ENCODE measurements at places on chromosomes 2 and 18.

DNA sequence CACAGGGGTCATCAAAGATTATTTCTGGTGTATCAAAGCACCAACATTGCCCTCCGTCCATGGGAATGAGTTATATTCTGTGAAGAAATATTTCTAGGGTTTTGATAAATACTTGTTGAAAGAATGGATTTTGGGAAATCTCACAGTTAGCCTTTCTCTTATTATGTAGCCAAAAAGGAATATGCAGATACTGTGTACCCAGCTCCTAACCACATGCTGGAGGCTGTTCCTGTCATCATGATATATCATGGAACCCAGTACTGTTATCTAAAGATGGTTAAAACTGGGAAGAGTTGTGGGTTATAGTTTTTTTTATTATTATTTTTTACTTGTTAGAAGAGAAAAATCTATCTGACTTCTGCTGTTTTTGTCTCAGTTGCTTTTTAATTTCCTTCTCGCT, 82.8 kb downstream of the POLE4 start:
- no peak for DNase-seq

DNA sequence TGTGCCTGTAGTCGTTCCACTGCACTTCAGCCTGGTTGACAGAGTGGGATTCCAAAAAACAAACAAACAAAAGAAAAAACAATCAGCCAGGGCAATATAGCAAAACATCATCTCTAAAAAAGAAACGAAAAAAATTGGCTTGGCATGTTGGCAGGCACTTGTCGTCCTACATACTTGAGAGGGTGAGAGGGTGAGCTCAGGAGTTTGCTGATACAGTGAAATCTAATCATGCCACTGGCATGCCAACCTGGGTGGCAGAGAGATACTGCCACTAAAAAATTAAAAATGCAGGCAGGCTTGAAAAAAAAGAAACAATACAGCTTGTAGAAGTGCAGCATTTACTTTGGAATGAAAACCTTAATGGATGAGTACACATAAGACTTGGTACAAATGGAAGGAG, 282.9 kb upstream of the RGPD4 start:
- no peak for DNase-seq

DNA sequence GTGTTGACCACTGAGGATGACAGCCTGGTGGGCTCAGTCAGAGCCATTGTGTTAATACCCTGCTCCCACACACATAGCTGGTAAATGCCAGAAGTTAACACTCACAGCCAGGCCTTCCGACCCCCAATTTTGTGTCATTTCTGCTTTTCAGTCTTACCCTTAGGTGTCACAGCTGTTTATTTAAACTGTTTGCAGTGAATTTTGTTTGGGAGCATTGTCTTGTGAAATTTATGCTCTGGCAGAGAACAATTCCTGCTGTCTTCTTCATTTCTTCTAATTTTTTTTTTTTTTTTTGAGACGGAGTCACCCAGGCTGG, 8.2 kb downstream of the LPIN1 start:
- DNase-seq = no peak

DNA sequence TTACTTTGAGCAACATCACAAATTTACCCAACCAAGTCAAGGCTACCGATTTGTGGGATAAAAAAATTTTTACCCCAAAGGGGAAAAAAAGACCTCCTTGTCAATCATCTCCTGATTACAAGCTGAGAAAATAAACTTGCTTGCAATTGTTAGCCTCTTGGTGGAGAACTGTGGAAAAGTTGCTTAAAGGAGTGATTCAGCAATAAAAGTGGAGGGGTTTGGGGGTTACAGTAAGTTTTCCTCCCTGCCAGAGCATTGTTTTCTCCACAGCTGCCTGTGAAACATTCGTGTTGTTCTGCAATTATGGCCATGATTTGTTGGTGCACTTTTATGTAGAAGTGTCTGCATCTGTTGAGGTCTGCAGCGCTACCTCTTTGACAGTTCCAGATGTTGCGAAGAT, 82.6 kb downstream of the EN1 start:
- no peak for DNase-seq

- DNase-seq = no peak
These were observed 1043.9 kb upstream of the POU3F3 start for GRCh38 chr2:103809941-103810441.

GRCh38 chr2:240585101-240585500, 1.4 kb upstream of the CAPN10 start:
- DNase-seq = no peak

DNA sequence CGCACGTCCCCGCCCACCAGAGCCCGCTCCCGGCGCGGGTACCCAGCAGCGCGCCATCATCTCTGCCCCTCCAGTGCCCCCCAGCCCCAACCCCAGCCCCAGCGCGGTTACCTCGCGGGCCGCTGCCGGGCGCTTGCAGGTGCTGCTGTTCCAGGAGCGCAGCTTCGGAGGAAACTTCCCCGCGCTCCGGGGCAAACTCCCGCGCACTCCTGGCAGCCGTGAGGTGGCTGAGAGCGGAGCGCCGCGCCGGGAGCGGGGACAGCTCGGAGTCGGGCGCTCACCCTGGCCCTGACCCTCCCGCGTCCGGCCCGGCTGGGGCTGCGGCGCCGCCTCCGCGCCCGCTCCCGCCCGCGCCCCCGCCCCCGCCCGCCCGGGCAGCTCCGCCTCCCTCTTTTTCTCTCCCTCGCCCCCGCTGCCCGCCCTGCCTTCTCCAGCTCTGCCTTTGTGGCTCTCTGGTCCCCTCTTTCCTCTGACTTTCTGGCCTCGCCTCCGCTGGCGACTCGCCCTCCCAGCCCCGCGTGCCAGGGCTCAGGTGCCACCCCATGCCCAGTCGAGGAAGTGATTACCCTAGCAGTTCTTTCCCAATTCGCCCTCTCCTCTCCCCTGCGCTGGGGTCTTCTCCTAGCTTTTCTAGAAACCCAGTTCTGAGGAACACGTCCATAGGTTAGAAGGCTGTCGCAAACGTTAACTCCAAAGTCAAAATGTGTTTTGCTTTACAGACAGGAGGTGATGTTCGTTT, at the start of gene CHST9:
Gene CHST9, minus strand, starts transcription at position 284 of the 739 bp plus-strand sequence. CDS start 42,499 bp downstream, outside the sequence.
- DNase-seq = peak; percentile 6

DNA sequence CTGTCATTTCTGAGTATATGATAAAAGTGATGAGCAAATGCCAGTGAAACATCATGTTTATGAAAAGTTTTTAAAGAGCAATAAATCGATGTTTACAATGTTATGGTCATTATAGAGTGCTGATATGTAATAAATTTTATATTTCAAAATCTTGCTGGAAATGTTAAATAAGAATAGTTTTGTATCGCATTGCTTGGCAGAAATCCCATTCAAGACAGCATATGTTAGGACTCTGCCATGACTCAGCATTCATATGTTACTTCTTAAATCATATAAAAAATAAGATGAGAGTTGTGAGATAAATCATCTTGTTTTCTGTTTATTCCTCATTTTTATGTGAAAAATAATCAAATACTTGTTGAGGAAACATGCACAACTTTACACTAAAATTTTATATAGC, 949.9 kb upstream of the NRXN1 start:
- no peak for DNase-seq

DNA sequence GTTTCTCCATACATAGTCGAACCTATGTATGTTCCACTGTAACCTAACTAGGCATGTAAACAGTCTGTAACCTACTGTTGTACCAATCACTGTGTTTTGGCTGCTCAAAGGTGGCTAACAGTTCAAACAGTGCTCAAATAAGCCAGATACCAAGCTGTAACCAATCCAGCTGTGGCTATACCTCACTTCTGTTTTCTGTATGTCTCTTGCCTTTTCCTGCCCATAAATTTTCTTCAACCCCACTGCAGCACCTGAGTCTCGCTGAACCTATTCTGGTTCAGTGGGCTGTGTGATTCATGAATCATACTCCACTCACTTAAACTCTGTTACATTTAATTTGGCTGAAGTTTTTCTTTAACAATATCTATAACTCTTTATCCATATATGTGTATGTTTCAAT, 340.7 kb downstream of the LPIN1 start:
- no peak for DNase-seq
